ENCODE measurements at places on chromosomes 13 and 19. TPM values are rescaled to one million over a fixed set of nuclear protein-coding genes. Genes with fewer than 3 reads are reported as not detected.

Gene MAMSTR
- total RNA-seq = 1.7 TPM

Gene SHANK1
- total RNA-seq = not detected

Gene SOX1
- total RNA-seq = not detected

Gene CBARP
- total RNA-seq = 1.4 TPM

Measured in activated T-helper 17 cell treated with anti-CD3 and anti-CD28 coated beads, Interleukin-2, amount 50 U/mL, for 72 hours (primary cell).